Non-pigmented ciliary epithelial cell (primary cell): ENCODE measurements at places on chromosomes 3 and 15.

DNA sequence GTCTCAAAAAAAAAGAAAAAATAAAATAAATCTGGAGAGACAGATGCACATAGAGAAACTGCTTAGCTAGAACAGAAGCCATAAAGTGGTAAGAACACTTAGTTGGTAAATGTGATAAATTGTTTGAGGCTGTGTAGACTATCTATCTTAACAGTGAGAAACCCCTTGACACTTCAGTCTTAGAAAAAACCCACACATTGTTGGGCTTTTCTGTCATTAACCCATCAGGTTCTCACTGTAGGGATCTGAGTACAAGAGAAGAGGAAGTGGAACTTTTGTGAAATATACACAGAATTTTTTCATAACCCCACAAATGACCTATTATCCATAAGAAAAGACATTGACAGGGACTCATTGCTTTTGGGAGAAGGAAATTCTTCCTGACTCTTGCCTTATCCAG, 24.4 kb downstream of the TP63 start:
- DNase-seq = no peak

DNA sequence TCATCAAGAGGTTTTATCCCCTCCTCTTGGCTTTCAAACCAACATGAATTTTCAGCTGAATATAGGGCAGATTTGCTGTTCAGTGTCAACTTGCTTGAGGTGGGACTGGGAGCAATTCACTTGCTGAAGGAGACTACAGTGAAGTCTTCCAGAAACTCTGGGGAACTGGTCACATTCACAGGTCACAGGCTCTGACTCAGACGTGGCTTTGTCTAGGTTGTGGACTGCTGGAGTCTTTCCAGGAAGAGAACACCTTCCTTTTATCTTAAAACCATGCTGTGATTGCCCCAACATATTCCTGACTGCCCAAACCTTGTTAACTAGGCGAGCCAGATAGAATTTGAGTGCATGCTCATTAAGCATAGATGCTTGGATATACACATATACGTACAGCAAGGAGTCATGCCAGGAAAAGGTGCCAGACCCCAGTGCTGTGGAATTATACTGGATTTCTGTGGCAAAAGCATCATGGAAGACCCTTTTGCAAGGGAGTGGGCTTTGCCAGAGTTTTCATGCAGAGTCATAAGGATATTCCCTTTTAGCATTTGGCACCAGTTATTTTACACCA, 399.1 kb upstream of the TBL1XR1 start:
- no peak for DNase-seq

DNA sequence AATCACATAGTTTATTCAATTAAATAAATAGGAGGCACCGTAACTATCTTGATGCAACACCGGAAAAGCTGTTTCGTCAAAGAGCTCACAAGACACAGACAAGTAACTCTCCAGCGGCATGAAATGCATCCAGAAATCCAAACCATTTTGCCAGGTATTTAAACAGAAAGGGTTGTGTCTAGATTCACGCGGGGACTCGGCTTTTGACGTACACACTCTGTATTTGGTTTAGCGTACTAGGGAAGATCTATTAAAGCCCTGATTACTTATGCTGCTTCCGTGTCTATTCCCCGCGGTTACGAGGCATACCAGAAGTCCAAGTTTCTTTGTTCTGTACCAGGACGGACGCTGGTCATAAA, 718 bp downstream of the BNIP2 start:
- no peak for DNase-seq

DNA sequence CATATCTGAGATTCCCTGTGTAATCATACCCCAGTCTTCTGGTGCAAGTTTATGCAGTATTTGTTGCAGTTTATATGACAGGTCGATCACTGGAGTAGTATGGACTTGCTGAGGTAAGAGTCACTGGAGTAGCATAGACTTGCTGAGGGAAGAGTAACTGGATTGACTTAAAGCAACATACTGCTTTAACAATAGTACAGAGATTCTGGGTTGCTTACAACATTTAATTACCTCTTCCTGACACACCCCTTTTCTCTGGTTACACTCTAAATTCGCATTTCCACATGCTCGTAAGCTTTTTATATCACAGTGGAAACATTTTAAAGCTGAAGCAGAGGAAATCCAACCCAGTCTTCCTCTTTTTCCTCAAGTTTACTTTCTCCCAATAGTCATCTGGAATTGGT, 11.8 kb downstream of the AAGAB start:
- DNase-seq = no peak

- no peak for DNase-seq
Observed at GRCh38 chr3:7766530-7766929, 735.1 kb upstream of the LMCD1 start.

GRCh38 chr15:62346168-62346567, 181.1 kb upstream of the C2CD4B start:
- DNase-seq = no peak

- no peak for DNase-seq
Observed at GRCh38 chr3:51581524-51581923, 43.0 kb downstream of the RAD54L2 start.

GRCh38 chr3:100880845-100881244, 112.4 kb downstream of the ABI3BP start:
- DNase-seq = no peak

- DNase-seq = no peak
Observed at GRCh38 chr3:160150066-160150465, 75.2 kb upstream of the C3orf80 start.

DNA sequence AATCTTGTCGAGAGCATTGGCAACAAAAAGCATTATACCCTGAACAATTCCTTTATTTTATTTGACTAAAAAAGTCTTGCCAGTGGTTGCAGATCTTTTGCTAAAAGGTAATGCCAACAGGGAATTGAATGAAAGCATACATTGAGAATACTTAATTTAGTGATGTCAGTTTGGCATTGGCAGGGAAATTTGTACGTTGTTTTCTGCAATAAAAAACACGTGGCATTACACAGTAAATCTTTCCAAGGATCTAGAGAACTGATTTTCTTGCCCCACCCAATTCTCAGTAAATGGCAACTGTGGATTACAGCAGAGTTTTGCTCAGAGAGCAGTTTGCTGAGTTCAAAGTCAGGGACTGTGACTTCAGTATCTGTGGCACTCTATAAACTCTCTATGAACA, 38.3 kb upstream of the IGSF10 start:
- no peak for DNase-seq

DNA sequence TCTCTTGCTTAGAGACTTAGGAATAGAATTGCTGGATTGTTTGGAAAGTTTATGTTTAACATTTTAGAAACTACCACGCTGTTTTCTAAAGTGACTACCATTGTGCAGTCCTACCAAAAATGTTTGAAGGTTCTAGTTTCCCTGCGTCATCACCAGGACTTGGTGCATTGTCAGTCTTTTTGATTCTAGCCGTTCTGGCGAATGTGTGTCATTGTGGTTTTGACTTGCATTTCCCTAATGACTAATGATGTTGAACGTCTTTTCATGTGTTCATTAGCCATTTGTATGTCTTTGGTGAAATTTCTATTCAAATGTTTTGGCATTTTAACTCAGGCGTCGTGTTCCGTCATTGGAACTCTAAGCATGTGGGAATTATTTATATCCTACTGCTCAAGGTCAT, 58.0 kb downstream of the CHD2 start:
- DNase-seq = peak; percentile 54

DNA sequence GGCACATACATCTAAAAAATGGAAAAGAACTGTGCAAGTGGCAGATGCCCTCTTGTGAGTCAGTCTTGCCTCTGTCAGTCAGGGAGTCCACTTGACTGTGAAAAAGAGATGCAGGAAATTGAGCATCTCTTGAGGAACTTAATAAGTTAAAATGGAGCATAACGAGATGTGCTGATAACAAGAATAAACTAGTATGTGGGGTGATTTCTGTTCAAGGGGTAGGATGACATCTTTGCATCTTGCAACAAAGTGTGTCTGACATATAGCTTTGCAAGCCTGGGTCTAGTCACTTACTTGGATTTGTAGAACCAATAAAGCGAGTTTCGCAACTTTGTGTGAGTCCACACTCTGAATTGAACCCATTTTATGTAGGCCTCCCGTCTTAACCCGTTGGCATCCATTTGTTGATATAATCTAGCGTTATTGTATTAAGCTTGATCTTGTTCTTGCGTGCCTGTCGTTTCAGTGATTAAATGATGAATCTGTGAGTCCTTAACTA, 2.2 kb downstream of the USP3 start:
- DNase-seq = no peak

GRCh38 chr3:25783661-25784512, 644 bp upstream of the NGLY1 start:
- DNase-seq = no peak

GRCh38 chr3:185630182-185630622, 44.1 kb downstream of the SENP2 start:
- no peak for DNase-seq

DNA sequence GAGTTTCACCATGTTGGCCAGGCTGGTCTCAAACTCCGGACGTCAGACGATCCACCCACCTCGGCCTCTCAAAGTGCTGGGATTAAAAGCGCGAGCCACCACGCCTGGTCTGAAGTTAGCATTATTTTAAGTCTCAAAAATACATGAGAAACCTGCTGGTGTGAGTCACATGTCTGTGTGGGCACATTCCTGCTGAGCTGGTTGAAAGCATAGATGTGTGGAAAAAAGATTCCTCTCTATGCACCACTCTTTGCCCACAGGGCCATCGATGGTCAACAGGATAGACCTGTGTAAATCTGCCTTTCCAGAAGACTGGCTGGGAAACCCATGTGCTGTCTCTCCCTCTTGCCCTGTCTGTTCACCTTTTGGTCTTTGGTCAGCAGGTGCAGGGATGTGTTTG, 63.5 kb downstream of the CHRD start:
- no peak for DNase-seq

DNA sequence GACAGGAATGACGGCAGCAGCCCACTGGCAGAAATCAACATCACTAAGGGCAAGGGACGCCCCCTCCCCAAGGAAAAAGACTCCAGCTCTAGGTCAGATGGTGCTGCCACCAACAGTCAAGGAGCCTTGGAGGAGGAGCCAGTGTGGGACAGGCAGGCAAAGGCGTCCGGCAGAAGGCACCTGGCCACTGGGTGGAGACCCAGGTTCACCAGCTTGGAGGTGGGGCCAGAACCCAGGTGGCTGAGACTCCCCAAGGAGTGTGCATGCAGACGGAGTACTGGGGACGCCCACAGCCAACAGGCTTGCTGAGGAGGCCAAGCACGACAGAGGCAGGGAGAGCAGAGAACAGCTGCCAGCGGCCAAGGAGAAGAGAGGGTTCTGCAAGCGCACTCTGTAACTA, 35.2 kb downstream of the PTPN23 start:
- no peak for DNase-seq

- DNase-seq = no peak
Observed at GRCh38 chr3:197584733-197585132, 29.0 kb upstream of the BDH1 start.

DNA sequence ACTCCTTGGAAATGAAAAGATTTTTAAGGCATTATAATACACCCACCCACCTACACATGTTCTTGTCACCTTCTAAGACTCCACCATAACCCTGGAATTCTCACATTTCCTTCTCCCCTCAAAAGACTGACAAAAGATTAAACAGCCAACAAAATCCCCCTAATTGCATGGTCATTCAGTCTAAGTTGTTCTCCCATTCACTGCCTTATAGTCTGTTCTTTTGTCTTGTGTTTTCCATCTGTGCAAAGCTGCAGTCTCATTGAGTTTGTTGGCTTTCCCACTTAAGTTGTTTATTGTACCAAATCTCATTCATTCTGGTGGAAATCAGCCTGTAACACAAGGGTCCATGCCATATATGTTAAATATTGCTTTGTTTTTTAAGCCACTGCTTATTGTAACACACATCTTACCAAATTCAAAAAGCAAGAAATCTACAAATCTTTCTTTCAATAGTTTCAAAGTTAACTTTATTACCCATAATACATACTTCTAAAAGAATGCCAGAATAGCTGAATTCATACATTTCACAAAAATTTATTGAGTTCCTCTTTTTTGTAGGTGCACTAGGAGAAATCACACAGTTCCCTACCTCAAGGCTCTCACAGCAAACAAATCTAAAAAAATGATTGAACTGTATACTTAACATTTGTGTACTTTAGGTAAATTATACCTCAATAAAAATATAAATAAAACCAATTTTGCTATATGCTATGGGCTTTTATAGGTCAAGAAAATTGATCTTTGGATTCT, 2.4 kb upstream of the RCN2 start:
- no peak for DNase-seq

DNA sequence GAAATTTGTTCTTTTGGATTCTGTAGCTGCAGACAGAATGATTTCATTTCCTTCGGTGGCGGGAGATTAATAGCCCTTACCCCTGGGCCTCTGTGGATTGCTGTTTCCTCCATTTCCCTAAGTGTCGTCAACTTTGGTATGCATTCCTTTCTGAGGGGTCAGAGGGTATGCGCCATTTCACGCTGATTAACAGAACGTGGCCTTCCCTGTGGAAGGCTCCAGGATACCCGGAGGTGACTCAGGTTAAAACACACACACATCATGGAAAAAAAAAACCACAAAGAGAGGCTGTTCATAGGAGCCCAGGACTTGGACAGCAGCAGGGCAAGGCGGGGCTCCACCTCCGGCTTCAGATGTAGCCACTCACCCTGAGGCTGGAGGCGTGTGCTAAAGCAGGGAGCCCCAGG, 51.9 kb downstream of the EPHB1 start:
- peak; percentile 52 for DNase-seq

DNA sequence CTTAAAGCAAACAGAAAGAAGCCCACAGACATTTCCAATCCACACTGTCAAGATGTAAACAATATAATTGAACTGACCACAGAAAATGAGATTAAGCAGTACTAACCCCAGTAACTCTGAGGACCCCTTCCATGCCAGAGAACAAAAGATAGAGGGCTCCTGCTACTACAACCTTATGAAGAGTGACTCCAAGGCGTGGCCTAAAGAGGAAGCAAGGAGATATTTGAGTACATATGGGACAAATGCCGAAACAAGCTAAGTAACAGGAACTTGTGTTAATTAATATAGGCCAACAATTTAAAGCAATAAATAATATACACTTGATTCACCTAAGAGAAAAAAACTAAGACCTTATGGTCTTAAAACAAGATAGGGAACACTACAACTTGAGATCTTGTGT, 25.0 kb upstream of the VPS39 start:
- DNase-seq = no peak

GRCh38 chr3:126057501-126057819, 26.5 kb downstream of the SLC41A3 start:
- DNase-seq = no peak

- no peak for DNase-seq
Observed at GRCh38 chr3:149806171-149806778, 6.7 kb upstream of the RNF13 start.

DNA sequence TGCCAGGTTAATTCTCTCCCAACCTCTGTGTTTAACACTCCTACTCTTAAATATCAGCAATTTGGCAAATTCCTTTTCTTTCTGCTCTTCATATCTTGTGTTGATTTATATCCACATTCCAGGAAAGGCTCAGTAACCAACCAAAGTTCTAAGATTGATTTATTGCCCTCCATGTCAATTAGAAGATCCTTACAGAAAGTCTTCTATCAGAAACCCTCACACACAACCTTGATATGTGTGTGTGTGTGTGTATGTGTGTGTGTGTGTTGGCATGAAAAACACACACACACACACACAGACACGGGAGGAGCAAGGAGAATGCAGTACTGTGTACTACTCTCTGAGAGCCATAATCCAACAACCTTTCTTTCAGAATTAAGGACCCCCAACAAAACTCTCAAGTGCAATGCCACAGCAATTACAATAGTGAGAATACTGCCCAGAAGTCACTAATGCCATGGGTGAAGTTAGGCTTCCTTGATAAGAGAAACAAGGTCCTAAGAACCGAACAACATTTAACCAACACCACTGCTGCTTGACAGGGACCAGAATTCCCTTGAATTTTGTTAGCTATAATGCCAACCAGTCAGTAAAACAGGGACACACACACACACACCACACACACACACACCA, 1.1 kb downstream of the LSAMP start:
- DNase-seq = no peak
